ENCODE measurements at places on chromosomes 16 and 17. TPM values are rescaled to one million over a fixed set of nuclear protein-coding genes. Genes with fewer than 3 reads are reported as not detected.
A peak's percentile ranks its signal among the peaks of the same experiment; 100 is the strongest.

GRCh38 chr16:54783980-54784379 is 146.7 kb upstream of the IRX5 start:
- no peak for DNase-seq

The SLC6A2 gene
- not detected for total RNA-seq

DNA sequence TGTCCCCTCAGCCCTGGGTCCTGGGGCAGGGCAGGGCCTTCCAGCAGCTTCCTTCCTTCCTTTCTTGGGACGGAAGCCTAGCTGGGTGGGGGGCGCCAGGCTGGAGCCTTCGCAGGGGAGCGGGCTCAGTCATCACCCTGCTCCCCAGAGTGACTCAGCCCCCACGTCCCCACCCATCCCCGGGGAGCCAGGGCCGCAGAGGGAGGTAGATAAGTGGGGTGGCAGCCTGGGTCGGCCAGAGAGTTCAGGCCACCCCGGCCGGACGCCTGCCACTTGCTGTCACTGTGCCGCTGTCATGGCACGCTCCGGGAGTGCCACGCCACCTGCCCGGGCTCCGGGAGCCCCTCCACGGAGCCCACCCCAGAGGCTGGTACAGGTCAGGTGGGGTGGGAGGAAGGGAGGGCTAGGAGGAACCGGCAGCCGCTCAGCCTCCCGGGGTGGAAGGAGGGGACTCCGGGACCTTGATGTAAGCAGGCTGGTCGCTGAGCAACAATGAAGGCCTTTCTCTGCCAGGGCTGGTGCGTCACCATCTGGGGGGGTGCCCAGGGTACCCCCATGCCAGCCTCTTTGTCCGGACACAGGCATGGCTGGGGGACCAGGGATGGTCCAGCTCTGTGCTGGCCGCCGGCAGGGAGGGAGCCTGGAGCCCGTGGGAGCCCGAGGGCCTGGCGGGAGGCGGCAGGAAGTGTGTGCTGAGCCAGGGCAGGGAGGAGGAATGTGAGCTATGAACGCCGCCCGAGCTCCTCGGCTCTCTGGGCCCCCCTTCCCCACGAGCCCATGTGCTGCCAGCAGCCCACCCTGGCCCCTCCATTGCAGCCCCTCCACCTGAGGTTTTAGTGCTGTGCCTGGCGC is 6.6 kb downstream of the NHERF2 start:
- no peak for DNase-seq

DNA sequence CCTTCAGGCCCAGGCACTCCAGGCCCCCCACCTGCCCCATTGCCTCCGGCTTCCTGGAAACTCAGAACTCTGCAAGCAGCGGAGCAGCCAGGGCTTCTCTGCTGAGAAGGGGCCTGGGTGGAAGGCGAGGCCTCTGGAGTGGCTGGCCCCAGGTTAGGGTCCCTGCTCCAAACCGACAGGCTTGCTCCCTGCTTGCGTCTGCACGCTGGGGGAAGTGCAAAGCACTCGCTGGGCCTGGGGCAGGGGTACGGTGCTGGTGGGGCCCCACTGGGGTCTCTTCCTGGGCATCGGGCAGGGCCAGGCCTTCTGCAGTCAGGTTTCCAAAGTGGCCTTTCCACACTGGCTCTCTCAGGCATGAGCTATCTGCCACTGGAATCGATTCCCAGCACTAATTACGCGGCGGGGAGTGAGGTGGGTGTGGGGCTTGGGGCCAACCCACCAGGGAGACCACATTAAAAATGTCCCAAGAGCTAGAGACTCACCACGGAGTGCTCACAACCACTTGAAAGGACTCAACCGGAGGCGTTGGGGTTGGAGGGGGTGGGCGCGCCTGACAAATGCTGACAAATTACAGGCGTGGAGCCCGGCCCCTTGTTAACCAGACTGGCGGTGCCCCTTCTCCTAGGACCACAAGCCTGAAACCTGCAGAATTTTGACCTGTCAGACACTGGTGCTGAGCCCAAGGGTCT is 17.9 kb downstream of the FAM83G start:
- DNase-seq: no peak

GRCh38 chr17:78879635-78880186 is 23.3 kb downstream of the CEP295NL start:
- DNase-seq: peak; percentile 46

- DNase-seq: peak; percentile 41
Observed at GRCh38 chr16:49856672-49857330, 889 bp upstream of the ZNF423 start.

DNA sequence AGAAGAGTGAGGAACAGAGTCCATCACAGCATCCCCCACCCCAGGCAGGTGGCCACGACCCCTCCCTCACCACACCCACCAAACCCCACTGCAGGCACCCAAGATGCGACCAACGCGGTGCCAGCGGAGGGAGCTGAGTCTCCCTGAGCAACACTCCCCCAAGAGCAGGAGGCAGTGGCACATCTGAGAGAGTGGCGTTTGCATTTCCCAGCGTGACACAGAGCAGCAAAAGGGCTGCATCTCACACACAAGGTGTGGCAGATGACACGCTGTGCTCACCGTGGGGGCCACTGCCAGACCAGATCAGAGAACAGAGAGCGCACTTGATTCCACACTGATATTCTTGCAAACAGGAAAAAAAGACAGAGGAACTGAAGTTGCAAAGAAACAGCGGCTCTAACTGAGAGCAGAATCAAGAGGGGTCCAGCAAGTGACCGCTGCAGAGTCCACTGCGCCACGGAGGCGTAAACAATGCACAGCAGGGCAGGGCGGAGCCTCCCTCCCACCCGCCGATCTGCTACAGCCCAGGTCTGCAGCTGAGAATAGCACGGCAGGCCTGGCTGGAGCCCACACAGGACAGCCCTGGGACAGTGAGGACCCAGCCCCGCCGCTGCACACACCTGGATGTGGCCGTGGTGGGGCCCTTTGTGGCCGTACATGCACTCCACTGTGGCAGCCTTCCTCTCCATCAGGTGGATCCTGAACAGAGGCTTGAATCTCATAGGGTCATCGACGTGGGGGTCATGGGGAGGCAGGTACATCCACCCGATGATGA is 26.0 kb upstream of the C16orf95 start:
- no peak for DNase-seq

DNA sequence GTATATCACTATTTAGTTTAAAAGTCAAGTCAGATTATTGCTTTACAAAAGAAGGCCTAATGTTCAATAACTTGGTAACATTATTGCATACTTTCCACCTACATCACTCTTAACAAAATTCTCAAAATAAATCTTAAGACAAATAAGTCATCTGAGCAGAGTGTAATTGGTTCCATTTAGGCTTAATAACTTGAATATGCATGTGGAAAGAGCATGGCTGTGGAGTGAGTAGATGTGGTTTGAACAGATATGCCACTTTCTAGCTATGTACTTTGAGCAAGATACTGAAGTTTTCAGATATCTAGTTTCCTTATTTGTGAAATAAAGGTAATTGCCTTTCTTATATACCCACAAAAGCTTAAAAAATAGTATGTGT is 6.7 kb upstream of the EVI2A start:
- DNase-seq: no peak

The CBFB gene
- total RNA-seq: 163 TPM

DNA sequence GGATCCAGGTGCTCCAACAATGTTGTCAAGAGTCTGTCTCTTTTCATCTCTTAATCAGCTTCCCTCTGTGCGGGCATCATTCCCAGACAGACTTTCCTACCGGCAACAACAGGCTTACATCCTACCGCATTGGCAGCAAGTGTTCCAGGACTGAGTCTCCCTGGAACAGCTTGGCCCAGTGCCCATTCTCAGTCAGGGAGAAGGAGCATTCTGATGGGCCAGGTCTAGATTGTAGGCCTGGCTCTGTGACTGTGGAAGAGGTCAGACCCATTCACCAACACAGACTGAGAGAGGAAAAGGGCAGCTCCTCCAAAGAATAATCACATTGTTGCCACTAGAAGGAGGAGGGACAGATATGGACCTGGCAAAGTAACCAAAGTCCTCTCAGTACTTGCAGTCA is 68.1 kb upstream of the TMEM132E start:
- no peak for DNase-seq

- DNase-seq: no peak
Observed at GRCh38 chr17:10010752-10011151, 105.7 kb upstream of the RCVRN start.

The HSD11B2 gene
- total RNA-seq: 1.3 TPM

- DNase-seq: no peak
Observed at GRCh38 chr17:51263006-51263405, 2.7 kb downstream of the UTP18 start.

The KRT15 gene
- not detected for total RNA-seq

- DNase-seq: no peak
Observed at GRCh38 chr17:28081467-28081866, 39.0 kb downstream of the NLK start.

DNA sequence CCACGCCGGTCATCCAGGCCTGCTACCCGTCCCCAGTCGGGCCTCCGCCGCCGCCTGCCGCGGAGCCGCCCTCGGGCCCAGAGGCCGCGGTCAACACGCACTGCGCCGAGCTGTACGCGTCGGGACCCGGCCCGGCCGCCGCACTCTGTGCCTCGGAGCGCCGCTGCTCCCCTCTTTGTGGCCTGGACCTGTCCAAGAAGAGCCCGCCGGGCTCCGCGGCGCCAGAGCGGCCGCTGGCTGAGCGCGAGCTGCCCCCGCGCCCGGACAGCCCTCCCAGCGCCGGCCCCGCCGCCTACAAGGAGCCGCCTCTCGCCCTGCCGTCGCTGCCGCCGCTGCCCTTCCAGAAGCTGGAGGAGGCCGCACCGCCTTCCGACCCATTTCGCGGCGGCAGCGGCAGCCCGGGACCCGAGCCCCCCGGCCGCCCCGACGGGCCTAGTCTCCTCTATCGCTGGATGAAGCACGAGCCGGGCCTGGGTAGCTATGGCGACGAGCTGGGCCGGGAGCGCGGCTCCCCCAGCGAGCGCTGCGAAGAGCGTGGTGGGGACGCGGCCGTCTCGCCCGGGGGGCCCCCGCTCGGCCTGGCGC is 2.4 kb downstream of the HIC1 start:
- no peak for DNase-seq

- no peak for DNase-seq
Observed at GRCh38 chr17:31198026-31198425, 99.0 kb downstream of the OMG start.

DNA sequence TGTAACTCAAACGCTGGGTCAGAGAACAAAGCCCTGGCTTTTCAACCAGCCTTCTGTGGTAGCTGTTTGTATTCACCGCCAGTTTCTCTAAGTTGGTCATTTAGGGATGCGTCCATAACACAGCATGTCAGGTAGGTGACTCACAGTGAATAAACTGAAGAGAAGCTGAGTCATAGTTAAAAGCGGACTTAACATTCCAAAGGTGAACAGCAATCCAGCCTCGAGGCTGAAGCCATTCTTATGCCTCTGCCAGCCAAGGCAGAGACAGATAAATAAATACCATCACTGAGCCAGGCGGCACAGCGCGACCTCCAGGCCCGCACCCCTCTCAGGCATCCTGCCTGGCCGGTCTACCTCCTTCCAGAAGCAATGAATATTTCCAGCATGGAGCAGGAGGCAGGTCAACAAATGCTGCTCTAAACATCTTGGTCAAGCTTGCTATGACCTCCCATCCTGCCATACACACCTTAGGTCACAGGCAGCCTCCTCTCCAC is 12.4 kb upstream of the CACNG4 start:
- no peak for DNase-seq

GRCh38 chr17:38601539-38602351 is 4.0 kb downstream of the SRCIN1 start:
- DNase-seq: no peak

GRCh38 chr17:48995304-48995973 is 1.7 kb upstream of the IGF2BP1 start:
- DNase-seq: no peak

Data from activated CD4-positive, alpha-beta memory T cell treated with anti-CD3 and anti-CD28 coated beads for 36 hours (primary cell).